SJCRH30 (cell line): ENCODE measurements at places on chromosomes 12 and 14. TPM values are rescaled to one million over a fixed set of nuclear protein-coding genes. Genes with fewer than 3 reads are reported as not detected.

TAS2R20 gene
- 0.86 and 3.9 TPM in 2 replicates for total RNA-seq

B4GALNT1 gene
- 82.7 and 104 TPM in 2 replicates for total RNA-seq

DNA sequence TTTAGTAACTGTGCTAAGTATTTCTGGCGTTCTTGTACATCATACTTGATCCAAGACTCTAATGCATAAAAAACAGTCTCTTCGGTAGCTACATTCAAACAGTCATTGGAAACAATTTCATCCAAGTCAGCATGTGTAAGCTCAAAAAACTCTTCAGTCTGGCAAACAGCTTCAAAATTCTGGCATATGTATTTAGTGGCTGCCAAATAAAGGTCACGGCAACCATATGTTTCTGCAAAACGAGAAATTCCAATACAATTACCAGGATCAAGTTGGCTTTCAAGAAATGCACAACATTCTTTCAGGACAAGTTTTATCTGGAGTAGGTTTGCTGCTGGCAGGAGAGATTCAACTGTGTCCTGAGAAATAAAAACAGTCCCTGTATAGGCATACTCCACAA lies 16.5 kb downstream of the KLHL28 start:
- H3K36me3 ChIP-seq: peaks cover 16% of the 10 kb centered on the region; the same call in 1 of the 2 replicates
- DNase-seq: no peak
- no peaks in the 10 kb centered on the region for H3K27me3 ChIP-seq
- no peak overlapping the region for H3K27ac ChIP-seq

DNA sequence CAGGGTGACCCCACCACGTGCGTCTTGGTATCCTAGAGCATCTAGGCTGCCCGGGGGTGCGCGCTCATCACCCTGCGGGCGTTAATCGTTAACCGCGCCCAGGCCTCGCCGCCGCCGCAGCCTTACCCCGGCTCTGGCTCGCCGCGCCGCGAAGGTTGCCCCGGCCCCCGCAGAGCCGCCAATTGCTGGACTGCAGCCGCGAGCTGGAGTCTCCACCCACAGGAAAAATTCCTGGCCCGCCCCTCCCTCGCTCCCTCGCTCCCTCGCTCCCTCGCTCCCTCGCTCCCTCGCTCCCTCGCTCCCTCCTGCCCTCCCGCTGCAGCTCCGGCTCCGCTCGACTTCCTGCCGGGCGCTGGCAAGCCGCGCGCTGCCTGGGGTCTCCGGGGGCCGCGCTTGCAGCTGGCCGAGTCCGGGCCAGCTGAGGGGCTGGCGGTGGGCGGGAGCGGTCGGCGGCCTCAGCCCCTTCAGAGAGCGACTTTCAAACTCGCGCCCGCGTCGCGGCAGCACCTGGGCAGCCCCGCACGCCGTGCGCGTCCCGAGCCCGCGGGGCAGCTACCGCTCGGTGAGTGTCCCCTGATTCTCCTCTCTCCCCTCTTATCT lies at the start of gene PLEKHG3:
Gene PLEKHG3, plus strand, starts transcription at position 282 of the 600 bp plus-strand sequence. CDS start 23,208 bp downstream, outside the sequence.
- DNase-seq: peak; percentile 82
- no peaks in the 10 kb centered on the region for H3K27me3 ChIP-seq
- H3K27ac ChIP-seq: peak within 1 kb of the TSS; percentile 67
- H3K36me3 ChIP-seq: no peaks in the 10 kb centered on the region

DNA sequence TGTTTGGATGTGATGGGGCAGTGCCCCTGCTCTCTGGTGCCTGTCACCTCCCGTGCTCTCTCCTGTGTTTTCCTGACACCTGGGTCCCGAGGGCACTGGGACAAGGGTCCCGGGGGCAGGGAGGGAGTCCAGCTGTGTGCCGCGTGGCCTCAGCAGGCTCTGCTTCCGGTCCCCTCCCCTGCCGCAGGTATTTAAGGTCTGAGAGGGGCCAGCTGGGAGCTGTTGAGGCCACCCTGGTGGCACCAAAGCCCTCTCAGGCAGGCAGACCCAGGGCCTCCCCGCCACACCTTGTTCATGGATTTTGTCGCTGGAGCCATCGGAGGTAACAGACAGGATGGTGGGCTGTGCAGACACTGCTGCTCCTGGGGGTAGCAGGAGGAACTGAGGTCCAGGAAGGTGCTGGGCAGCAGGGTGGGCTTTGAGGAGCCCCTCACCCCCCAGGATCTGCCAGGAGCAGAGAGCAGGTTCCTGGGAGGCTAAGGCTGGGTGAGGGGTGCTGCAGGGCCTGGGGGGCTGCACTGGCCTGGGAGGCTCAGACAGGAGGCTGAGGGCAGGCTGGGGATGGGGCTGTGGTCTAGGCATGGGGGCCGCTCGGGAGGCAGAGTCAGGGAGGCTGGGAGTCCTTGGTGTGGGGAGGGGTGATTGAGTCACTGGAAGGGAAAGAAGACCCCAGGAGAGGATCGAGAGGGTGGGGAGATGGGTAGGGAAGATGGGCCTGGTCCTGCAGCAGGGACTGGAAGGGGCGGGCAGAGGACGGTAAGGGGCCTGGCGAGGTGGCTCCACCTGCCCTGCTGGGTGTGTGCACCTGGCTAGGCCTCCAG lies at the start of gene SLC25A47:
Gene SLC25A47, plus strand, starts transcription at position 219 of the 821 bp plus-strand sequence. Its CDS starts 76 bp downstream, at position 295.
- H3K4me1 ChIP-seq: peaks cover 5% of the 10 kb centered on the region; the same call in 1 of the 2 replicates
- no peak within 1 kb of the TSS for H3K27ac ChIP-seq
- H3K4me3 ChIP-seq: no peak within 1 kb of the TSS
- no peaks in the 10 kb centered on the region for H3K36me3 ChIP-seq
- DNase-seq: no peak
- no peaks in the 10 kb centered on the region for H3K27me3 ChIP-seq

DNA sequence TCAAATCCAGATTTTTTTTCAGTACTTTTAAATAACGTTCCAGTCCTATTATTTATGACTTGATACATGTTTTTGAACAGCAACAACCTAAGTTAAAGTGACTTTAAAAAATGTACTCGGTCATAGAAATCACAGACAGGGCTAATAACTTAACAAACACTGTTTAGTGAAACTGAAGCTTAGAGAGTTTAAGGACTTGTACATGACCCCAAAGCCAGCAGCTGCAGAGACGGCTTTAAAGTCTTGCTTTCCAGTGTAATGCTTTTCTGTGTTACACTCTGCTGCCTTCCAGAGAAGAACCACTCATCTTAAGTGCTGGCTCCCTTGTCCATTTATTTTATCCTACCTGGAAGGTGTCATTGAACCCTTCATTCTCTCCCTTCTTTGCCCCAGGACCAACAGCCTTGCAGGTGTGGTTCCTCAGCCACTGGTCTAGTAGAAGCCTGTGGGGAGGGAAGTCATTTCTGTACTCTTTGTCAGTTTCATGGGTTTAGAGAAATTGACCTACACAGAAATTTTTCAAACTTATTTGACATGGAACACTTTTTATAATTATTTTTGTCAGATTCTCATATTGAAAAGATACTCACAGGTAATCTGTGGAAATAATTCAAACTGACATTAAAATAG lies 60.9 kb downstream of the NAV3 start:
- H3K27ac ChIP-seq: no peak overlapping the region
- H3K4me3 ChIP-seq: no peak overlapping the region
- H3K36me3 ChIP-seq: no peaks in the 10 kb centered on the region
- no peaks in the 10 kb centered on the region for H3K27me3 ChIP-seq
- H3K4me1 ChIP-seq: peaks cover 7% of the 10 kb centered on the region

GRCh38 chr12:65892841-65893251 lies 68.6 kb downstream of the HMGA2 start:
- no peaks in the 10 kb centered on the region for H3K27me3 ChIP-seq
- H3K4me3 ChIP-seq: no peak overlapping the region
- DNase-seq: peak; percentile 76
- H3K27ac ChIP-seq: peak overlapping the region; percentile 66
- H3K36me3 ChIP-seq: 0 out of 2 replicates have a peak, but pooled peaks cover 5% of the 10 kb centered on the region

DNA sequence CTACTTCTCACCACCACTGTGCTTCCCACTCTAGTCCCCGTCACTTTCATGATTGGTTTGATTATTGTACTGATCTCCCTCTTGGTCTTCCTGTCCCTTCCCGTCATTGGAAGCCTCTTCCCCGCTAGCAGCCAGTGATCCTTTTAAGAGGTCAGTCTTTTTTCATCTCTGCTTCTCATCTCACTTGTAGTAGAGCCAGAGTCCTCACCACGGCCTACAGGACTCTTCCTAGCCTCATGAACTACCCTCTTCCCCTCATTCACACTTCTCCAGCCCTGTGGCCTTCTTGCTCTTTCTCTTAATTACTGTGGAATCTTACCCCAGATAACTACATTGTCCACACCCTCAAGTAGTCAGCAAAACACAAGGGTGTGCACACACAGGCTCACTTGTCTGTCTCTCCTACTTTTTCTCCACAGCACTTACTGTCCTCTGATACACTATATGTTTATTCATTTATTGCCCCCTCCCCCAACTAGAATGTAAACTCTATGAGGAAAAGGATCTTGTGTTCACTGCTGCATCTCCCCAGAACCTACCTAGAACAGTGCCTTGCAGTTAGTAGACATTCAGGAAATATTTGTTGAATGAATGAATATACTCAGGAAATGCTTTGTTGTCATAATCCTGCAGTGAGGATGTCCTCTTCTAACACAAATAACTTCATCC lies 66.3 kb downstream of the CKB start:
- H3K4me3 ChIP-seq: no peak overlapping the region
- no peaks in the 10 kb centered on the region for H3K4me1 ChIP-seq
- H3K36me3 ChIP-seq: peaks cover 20% of the 10 kb centered on the region

DNA sequence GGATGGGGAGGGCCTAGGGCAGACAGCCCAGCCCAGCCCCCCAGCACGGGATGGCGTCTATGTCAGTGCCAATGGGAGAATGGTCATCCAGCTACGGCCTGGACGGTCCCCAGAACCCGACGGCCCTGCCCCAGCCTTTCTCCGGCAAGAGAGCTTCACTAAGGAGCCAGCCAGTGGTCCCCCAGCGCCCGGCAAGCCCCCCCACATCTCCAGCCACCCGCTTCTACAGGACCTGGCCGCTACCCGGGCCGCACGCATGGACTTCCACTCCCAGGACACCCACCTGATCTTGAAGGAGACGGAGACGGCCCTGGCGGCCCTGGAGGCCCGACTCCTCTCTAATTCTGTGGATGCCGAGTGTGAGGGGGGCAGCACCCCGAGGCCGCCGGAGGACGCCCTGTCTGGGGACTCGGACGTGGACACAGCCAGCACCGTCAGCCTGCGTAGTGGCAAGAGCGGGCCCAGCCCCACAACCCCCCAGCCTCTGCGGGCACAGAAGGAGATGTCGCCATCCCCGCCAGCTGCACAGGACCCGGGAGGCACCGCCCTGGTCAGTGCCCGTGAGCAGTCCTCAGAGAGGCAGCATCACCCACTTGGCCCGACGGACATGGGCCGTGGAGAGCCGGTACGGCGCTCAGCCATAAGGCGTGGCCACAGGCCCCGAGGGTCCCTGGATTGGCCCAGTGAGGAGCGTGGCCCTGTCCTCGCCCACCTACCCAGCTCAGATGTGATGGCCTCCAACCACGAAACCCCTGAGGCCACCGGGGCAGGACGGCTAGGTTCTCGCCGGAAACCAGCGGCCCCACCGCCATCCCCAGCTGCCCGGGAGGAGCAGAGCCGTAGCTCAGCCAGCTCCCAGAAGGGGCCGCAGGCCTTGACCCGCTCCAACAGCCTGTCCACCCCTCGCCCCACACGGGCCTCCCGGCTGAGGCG lies 21.9 kb downstream of the CEP170B start:
- no peak for DNase-seq
- H3K4me1 ChIP-seq: peaks cover 7% of the 10 kb centered on the region
- no peak overlapping the region for H3K4me3 ChIP-seq
- H3K27ac ChIP-seq: no peak overlapping the region
- no peaks in the 10 kb centered on the region for H3K27me3 ChIP-seq

GRCh38 chr12:131908092-131909080 lies 14.0 kb downstream of the ULK1 start:
- no peaks in the 10 kb centered on the region for H3K4me1 ChIP-seq
- no peak overlapping the region for H3K27ac ChIP-seq
- DNase-seq: no peak
- H3K36me3 ChIP-seq: peaks cover 2% of the 10 kb centered on the region; the same call in 1 of the 2 replicates
- H3K27me3 ChIP-seq: no peaks in the 10 kb centered on the region

GRCh38 chr12:18262514-18262913 lies 1.2 kb downstream of the PIK3C2G start:
- no peak for DNase-seq
- no peak overlapping the region for H3K4me3 ChIP-seq
- H3K27me3 ChIP-seq: no peaks in the 10 kb centered on the region
- no peaks in the 10 kb centered on the region for H3K4me1 ChIP-seq

DNA sequence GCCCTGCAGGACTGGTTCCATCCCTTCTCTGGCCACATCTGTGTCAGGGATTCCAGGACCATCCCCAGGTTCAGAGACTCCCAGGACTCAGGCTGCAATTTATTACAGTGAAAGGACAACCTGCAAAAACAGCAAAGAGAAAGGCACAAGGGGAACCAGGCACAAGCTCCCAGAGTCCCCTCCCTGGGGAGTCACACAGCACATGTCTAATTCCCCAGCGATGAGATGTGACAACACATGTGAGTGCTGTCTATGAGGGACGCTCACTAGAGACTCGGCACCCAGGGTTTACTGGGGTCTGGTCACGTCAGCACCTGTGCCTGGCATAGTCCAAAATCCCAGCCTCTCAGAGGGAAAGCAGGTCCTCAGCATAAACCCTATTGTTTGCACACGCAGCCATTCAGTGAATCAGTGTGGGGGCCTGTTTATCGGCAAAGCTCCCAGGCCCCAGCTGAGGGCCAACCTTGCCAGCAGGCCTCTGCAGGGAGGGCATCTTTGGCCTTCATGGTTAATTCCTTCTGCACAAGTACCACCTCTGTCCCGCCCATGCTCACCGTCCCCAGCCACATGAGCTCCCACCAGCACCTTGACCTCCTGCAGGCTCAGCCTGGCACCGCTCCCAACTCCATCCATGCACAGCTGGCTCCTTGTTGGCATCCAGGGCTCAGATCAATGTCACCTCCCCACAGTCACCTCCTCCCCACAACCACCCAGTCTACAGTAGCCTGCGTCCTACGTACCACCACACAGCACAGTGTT lies 198.9 kb upstream of the SFSWAP start:
- H3K4me3 ChIP-seq: no peak overlapping the region
- H3K27ac ChIP-seq: no peak overlapping the region
- H3K27me3 ChIP-seq: no peaks in the 10 kb centered on the region
- no peaks in the 10 kb centered on the region for H3K36me3 ChIP-seq

- peaks cover 83% of the 10 kb centered on the region for H3K36me3 ChIP-seq
- H3K4me1 ChIP-seq: peaks cover 4% of the 10 kb centered on the region
- H3K27me3 ChIP-seq: no peaks in the 10 kb centered on the region
Measured at GRCh38 chr12:50006754-50007442, 18.4 kb downstream of the RACGAP1 start.

- H3K4me1 ChIP-seq: peaks cover 17% of the 10 kb centered on the region
- no peaks in the 10 kb centered on the region for H3K27me3 ChIP-seq
- no peak overlapping the region for H3K27ac ChIP-seq
- no peak for DNase-seq
Measured at GRCh38 chr12:15563663-15564062, 225.5 kb downstream of the EPS8 start.

GRCh38 chr12:96295532-96296160 lies 101.5 kb downstream of the ELK3 start:
- H3K27ac ChIP-seq: no peak overlapping the region
- H3K4me3 ChIP-seq: no peak overlapping the region

- H3K4me3 ChIP-seq: peak overlapping the region; percentile 72
- H3K27ac ChIP-seq: peak overlapping the region; percentile 55; the same call in 1 of the 2 replicates
- H3K4me1 ChIP-seq: peaks cover 14% of the 10 kb centered on the region
Measured at GRCh38 chr14:73712540-73713180, 1.5 kb downstream of the PNMA1 start.
